ENCODE measurements at places on chromosomes 3 and 15.

GRCh38 chr3:5144316-5144994, 22.4 kb downstream of the ARL8B start:
- DNase-seq = no peak

DNA sequence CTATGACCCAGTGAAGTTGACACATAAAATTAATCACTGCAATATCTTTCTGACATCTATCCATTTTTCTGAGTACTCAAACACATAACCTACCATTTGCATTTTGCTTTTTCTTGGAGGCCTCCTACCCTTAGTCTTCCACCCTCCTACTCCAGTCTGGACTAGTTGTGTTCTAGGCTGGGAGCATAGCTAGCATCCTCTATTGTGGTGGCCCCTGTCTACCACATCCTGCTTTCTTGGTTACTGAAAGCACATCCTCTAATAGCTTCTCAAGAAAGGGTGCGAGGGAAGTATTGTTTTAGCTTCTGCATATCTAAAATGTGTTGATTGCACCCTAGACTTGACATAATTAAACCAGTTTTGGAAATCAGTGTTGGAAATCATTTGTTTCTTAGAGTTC, 176.5 kb downstream of the THSD4 start:
- DNase-seq = no peak

DNA sequence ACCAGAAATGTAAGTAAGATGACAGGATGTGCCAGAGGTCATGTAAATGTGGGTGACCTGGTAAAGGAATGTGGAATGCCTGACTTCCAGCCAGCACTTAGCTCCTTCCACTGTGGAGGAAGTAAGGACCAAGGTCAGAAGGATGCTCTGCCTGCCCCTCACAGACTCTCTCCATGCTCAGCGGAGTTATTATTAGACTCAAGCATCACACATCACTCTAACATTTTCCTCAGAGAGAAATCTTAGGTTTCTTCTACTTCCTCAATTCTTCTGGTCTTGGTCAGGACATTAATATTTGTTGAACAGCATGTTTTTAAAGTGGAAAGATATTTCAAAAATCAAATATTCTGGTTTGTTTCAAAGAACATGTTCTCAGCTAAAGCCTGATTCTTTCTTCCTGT, 231.4 kb upstream of the WNT5A start:
- no peak for DNase-seq

DNA sequence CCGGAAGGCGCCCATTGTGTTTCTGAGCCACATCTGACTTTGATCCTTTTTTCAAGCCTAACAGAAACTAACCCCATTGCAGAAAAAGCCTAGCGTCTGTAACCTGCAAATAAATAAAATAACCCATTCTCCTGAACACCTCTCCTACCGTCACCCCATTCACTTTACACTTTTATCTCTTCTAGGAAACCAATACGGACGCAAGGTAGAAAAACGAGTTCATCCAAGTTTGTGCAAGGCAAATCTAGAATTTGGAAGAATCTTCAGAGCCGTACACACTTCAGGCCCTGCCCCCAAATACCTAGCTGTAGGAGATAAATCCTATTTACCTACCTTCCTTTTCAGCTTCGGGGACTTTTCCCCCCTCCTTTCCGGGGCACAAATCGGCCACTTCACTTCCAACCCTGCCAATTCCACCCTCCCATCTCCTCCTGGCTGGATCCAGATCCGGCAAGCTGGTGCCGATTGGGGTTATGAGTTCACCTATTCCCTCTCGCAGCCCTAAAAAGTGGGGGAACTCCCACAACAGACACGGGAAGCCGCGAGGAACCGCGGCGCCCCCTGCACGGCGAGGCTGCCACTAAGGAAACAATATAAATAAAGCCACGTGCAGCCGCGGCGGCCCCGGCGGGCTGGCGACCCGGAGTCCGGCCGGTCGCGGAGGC, 987 bp downstream of the PRTG start:
- DNase-seq = no peak

- no peak for DNase-seq
Observed at GRCh38 chr15:63391669-63392360, 10.2 kb upstream of the CA12 start.

DNA sequence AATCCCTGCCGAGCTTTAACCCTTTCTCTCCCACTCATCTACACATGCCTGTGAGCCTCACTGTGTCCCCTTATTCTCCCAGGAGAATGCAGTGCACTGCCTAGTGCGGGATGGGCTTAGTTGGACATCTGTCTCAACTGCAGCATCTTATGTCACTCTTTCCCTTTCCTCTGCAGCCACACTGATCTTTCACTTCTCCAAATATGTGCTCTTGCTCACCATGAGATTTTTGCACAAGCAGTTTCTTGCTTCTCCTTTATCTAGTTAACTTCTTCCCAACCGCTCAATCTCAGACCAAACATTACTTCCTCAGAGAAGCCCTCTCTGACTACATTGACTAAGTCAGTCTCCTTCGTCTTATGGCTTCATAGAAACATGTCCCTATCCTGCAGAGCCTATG, 292.3 kb downstream of the KBTBD8 start:
- DNase-seq = no peak

- no peak for DNase-seq
Observed at GRCh38 chr15:80920271-80920699, 69.3 kb downstream of the MESD start.

- DNase-seq = no peak
Observed at GRCh38 chr3:4939276-4939675, 40.0 kb upstream of the BHLHE40 start.

- DNase-seq = no peak
Observed at GRCh38 chr3:86162521-86162920, 828.4 kb downstream of the VGLL3 start.

DNA sequence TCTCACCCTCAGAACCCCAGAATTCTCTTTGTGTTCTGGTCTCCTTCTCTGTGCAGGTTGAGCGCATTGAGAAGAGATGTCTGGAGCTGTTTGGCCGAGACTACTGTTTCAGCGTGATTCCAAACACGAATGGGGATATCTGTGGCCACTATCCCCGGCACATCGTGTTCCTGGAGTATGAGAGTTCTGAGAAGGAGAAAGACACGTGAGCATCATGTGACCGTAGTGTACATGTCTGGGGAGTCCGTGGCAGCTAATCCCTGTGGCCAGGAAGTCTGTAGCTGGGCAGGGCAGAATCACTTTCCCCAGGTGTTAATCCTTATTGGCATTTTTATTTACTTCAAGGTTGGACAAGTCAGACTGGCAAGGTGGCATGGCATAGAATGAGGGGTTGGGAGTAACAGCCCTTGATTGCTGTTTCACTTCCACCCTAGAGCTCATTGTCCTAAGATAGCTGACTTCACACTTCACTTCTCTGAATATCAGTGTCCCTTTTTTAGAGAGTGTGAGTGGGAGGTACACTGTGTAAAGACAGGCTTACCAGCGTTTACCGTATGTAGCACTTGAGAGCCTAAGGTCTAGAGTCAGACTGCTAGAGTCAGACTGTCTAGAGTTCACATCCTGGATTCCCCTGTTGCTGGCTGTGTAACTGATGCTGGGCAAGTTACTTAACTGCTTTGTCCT, 4.4 kb downstream of the MTMR14 start:
- no peak for DNase-seq

GRCh38 chr15:40029979-40030893, 8.7 kb downstream of the SRP14 start:
- DNase-seq = no peak

- DNase-seq = no peak
Observed at GRCh38 chr3:196207833-196208607, 3.2 kb downstream of the ZDHHC19 start.

DNA sequence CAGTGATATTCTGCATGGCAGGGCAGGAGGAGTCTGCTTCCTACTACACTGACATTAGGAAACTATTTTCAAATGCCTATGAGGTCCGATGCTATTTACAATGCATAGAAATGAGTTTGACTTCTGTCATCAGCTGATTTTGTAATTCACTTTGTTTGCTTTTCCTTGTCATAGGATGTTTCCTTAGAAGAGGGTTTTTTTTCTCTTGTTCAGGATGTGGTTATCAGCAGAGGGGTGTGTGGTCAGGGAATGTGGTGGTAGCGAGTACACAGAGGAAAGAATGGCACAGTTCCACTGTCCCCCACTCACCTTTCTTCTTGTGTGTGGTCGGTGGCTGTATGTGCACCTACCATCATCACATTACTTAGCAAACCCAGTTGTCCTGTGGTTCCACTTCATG, 231.5 kb downstream of the LRTM1 start:
- no peak for DNase-seq

DNA sequence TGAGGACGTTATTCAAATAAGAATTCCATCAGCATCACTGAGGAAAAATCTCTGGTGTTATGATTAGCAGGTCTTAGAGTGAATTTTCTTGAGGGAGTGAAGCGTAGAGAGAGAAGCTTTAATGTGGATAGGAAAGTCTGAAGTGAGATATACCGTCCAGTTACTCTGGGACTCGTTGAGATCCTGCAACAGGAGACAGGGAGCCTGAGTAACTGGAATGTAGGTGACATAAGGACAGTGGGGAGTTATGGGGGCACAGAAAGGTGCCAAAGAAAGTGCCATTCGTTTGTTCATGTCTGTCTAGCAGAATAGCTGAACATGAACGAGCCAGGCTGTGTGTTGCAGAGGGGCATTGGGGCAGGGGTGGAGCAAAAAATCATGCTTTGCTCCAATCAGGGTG, 9.4 kb upstream of the BUB1B start:
- no peak for DNase-seq

DNA sequence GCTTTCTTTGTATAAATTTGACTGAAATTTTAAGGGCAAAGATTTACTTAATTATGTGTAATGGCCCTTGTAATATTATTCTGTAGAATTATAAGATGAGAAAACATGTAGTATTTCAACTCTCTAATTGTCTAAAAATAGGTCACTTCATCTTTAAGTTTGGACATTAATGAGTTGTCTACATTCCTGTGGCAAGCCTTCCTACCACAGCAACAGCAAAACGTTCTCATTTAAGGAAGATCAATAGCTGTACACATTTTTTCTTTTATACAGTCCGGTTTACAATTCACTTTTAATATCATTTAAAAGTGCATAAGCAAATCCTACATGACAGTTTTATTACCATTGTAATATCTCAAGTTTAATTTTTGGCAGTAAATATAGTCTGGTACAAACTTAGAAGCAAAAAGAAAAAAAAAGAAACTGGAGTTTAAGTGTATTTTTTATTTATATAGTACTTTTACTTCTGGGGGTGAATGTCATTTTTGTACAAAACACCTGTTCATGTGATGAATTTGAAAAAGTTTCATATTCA, 501.8 kb downstream of the ZPLD1 start:
- no peak for DNase-seq

DNA sequence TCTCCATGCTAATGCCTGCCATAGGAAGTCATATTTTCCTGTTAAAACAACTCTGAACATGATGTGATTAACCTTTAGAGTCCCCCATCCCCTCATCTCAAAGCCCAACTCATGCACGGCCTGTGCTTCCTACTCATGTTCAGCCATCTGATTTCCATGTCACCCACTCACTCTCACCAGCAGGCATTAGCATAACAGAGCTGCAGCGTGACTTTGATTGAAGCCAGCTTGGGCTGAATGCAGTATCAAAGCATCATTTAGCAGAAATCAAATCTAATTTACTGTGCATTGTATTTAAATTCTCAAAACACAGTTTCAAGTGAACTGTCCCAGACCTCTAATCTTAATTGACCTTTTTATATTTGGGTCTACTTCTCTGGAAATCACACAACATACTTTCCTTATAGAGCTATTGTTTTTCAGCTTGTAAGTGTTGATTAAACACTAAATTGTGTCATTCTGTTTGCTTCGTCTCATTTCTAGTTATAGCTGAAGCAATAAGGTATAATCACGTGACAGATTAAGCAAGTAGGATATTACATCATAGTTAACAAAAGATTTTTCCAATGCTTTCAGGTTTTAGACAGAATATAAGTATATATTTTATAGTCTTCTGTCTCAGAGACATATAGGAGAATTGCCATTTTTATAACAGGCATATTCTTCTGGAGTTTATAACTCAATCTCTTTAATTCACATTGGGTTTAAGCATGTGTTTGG, 501.5 kb downstream of the ROBO2 start:
- no peak for DNase-seq

- DNase-seq = peak; percentile 42
Observed at GRCh38 chr3:186102687-186103086, 6.2 kb downstream of the ETV5 start.

GRCh38 chr3:136050250-136050649, 84.7 kb downstream of the PPP2R3A start:
- no peak for DNase-seq

- no peak for DNase-seq
Observed at GRCh38 chr3:177295116-177295515, 97.8 kb upstream of the TBL1XR1 start.

- DNase-seq = no peak
Observed at GRCh38 chr3:171470714-171471227, 10.6 kb upstream of the TNIK start.

GRCh38 chr3:13564751-13565560, 16.0 kb downstream of the FBLN2 start:
- DNase-seq = no peak

- DNase-seq = no peak
Observed at GRCh38 chr3:131356006-131356595, 25.5 kb upstream of the NUDT16 start.

GRCh38 chr3:45443459-45443858, 55.1 kb downstream of the LARS2 start:
- DNase-seq = no peak

DNA sequence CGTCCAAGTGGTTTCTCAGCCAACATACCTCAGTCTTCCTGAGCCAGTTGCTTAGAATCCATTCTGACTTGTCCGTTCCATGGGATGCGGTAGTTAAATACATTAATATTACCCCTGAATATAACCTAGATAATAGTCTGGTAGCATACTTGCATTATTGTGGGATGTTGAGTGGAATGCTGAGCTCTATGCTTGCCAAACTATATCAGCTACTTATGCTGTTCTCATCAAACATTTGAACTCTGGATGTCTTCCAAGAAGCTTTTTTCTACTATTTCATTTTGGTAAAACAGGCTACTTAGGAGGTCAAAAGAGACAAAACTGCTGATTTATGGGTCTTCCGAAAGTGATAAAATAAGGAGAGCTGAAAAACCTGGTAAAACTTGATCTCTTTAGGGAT, 429.5 kb downstream of the NAALADL2 start:
- DNase-seq = peak; percentile 67

GRCh38 chr3:161020256-161020655, 84.9 kb downstream of the B3GALNT1 start:
- no peak for DNase-seq

- DNase-seq = no peak
Observed at GRCh38 chr3:61688307-61688984, 127.1 kb downstream of the PTPRG start.

DNA sequence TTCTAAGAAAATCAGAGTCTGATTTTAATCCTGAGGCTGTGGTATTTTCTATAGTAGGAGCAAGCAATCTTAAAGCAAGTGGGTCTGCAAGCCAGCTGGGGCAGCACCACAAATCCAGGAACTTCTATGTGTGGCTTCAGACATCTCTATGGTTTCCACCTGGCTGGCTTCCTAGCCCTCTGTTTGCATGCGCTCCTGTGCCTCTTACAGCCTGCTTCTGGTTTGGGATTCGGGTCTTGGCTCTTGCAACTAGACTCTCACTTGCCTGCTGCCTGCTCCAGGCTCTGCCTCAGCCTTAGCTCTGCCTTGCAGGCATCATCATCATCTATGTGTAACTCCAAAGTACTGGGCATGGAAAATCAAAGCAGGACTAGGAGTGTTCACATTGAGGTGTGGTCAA, 43.4 kb downstream of the MINDY4B start:
- DNase-seq = no peak

All from NCI-H446 treated with DMSO at 0.1 percent for 48 hours (cell line).